ENCODE measurements at places on chromosomes 6 and 20.
A peak's percentile ranks its signal among the peaks of the same experiment; 100 is the strongest.

DNA sequence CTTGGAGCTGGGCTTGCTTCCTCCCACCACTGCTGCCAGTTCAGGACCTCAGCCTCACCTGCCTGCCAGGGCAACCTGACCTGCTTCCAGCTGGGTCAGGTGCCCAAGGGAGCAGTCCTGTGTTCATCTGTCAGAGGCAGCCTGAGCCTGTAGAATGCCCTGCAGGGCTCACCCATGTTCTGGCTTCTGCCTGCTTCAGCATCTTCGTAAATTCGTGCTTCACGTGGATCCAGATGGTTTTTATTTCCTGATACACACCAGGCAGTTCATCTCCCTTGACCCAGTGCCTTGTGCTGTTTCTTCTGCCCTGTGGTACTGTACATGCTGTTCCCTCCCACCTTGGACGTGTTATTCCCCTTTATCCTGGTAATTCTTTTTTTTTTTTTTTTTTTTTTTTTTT, 50.2 kb downstream of the ARID1B start:
- DNase-seq = no peak

GRCh38 chr6:71579902-71580301, 291.3 kb downstream of the OGFRL1 start:
- DNase-seq = no peak

DNA sequence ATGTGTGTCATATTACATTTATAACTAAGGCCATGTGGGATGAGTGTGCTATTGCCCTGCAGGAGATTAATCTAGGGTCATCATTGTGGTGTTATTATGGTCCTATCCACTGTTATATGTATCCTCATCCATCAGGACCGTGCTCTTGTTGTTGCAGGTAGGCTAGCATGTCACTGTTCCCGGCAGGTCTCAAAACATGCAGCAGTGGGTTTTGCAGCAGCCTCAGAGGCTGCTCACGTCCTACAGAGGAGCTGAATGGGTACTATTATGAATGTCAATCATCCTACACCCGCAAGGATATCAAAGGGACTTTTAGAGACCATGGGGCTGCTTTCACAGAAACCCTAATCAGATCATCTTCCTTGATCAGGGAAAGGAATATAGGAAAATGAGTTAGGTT, 318.2 kb downstream of the SAMD5 start:
- DNase-seq = no peak

DNA sequence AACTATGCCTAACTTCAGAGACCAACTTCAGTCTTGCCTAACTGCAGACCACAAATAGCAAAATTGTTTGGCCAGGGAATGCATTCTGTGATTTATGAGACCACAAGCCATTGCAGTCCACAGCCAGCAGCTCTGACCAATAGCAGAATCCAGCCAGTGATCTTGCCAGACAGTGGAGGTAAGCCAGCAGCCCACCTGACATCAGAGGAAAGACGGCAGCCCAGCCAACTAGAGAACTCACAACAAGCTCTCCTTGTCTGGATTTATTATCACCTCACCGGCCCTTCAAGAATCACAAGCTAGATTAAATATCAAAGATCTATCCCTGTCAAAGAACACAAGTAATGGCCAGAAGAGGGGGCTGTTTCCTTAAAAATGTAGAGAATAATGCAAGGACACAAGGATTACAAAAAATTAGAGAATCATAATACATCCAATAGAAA, 66.5 kb upstream of the SLC35F1 start:
- no peak for DNase-seq

- no peak for DNase-seq
Observed at GRCh38 chr6:106556368-106556960, 72.8 kb downstream of the RTN4IP1 start.

- no peak for DNase-seq
Observed at GRCh38 chr20:47253872-47254271, 102.6 kb downstream of the ZMYND8 start.

DNA sequence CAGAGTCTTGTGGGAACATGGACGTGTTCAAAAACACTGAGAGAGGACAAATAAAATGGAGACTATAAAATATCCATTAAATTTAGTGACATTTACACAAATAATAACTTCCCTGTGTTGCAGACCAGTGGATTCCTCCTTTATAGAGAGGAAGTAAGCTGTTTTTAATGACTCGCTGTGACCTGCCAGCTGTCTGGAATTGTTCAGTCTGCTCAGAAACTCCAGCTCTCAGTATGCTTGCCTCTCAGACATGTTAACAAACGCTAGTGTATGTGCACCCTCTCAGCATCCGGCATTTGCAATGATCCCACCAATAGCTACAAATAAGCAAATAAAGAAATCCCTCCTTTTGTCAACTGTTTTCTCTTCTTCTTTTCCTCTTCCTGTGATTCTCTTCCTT, 158.0 kb upstream of the TCF21 start:
- DNase-seq = no peak

- no peak for DNase-seq
Observed at GRCh38 chr20:20360464-20360863, 7.4 kb upstream of the INSM1 start.

GRCh38 chr6:170017603-170018320, 266.3 kb downstream of the ERMARD start:
- DNase-seq = no peak

- DNase-seq = no peak
Observed at GRCh38 chr20:16260911-16261310, 312.3 kb downstream of the KIF16B start.

DNA sequence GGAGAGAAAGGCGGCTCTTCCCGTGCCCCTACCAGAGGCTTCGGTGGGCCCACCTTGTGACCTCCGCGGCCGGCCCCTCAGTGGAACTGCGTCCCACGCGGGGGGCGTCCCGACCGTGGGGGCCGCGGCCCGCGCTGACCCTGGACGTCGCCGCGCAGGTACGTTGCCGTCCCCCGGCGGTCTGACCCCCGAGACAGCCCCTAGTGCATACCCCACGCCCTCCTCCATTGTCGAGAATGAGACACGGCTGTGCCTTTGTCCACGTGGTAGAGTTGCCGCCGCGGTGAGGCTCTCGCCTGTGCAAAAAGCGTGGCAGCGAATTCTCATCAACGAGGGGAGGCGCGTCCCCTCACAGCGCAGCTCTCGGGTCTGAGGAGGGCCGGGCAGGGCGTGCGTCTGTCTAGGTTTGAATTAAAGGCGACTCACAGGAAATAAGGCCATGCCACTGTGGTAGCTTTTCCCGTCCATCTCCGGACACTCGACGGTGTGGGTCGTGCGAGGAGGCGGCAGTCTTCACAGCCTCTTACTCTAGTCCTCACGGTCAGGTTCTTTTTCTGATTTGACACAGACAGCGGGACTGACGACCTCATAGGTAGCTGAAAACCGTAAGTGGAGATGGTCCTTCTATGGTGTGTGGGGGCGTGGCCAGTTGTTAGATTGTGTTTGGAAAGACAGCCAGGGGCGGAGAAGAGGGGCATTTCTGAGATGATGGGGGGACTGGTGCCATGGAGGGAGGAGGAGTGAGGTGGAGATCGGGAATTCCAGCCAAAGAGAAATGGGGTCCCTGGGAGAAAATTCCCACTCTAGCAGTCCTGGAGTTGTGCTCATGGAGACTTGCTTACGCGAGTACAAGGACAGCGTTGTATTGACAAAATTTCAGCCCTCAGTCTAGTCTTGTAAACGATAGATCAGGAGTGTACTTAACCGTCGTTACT, 580 bp downstream of the NXT1 start:
- peak; percentile 43 for DNase-seq

DNA sequence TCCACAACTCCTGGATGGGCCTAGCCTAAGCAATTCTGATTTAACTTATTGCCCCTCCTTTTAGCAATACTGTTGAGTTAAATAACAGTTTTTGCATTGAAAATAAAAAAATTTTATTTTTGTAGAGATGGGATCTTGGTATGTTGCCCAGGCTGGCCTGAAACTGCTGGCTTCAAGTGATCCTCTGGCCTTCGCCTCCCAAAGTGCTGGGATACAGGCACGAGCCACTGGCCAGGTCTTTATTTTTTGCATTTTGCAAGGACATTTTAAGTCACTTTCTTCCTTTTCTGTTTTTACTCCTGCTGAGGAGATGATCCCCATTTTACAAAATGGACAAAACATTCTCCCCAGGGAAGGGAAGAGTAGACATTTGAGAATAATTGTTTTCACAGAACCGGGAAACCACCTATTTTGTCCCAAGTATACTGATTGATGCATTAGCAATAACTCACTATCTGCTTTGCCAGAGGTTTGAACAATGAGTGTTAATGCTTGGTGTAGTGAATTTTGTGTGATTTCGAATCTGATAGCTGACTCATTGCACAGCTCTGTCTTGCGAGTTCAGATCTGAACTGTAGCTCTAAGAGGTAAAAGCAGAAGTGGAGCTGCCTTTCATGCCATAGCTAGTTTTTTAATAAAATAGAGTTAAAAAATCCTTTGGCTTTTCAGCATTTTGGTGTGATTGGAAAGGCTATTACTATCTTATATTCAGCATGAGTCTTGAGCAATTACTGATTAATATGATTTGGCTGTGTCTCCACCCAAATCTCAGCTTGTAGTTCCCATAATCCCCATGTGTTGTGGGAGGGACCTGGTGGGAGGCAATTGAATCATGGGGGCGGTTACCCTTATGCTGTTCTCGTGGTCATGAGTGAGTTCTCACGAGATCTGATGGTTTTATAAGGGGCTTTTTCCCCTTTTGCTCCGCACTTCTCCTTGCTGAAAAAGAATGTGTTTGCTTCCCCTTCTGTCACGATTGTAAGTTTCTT, 20.9 kb downstream of the IGF2R start:
- DNase-seq = no peak

DNA sequence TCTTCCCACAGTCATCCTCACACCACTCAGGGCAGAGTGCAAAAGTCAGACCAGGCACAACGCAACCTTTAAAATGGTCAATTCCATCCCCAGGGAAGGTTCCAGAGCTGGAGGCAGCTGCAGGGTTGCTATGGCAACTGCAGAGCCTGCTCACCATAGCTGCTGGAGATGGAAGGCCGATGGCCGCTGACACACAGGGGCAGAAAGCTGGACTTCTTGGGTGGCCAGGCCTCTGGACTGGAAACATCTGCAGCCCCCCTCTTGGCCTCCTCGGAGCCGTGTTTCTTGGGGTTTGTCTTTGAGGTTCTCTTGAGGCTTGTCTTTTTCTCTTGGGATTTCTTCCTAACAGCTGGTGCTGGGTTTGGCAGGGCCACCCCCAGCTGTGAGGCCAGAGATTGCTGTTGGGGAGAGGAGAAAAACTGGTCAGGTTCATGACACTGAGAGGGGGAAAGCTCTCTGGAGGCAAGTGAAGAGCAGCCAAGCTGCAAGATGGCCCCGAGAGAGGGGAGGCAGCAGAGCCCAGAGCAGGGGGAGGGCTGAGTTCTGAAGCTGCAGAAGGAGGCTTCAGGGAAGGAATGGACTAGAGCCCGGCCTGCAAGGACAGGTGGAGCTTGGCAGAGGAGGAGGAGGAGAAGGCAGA, 10.2 kb downstream of the BNIP5 start:
- no peak for DNase-seq

DNA sequence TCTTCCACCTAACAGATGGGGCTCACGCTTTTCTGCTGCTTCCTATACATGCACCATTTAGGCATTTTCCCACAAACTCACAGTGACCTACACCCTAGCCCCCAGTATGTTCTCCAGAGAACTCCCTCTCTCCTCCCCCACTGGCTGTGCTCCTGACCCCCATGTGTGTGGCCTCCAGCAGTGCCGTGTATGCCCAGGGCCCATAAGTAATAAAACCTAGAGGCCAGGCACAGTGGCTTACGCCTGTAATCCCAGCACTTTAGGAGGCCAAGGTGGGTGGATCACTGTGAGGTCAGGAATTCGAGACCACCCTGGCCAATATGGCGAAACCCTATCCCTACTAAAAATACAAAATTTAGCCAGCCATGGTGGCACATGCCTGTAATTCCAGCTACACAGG, 54.7 kb upstream of the NXT1 start:
- no peak for DNase-seq

- DNase-seq = no peak
Observed at GRCh38 chr6:106939848-106940247, 34.7 kb downstream of the CD24 start.

- no peak for DNase-seq
Observed at GRCh38 chr6:31859923-31860322, 2.7 kb downstream of the NEU1 start.

- DNase-seq = no peak
Observed at GRCh38 chr20:45423700-45424099, 7.8 kb downstream of the PIGT start.

GRCh38 chr20:32922466-32922865, 63.7 kb downstream of the EFCAB8 start:
- DNase-seq = no peak

GRCh38 chr6:128889870-128890269, 6.9 kb downstream of the LAMA2 start:
- no peak for DNase-seq

DNA sequence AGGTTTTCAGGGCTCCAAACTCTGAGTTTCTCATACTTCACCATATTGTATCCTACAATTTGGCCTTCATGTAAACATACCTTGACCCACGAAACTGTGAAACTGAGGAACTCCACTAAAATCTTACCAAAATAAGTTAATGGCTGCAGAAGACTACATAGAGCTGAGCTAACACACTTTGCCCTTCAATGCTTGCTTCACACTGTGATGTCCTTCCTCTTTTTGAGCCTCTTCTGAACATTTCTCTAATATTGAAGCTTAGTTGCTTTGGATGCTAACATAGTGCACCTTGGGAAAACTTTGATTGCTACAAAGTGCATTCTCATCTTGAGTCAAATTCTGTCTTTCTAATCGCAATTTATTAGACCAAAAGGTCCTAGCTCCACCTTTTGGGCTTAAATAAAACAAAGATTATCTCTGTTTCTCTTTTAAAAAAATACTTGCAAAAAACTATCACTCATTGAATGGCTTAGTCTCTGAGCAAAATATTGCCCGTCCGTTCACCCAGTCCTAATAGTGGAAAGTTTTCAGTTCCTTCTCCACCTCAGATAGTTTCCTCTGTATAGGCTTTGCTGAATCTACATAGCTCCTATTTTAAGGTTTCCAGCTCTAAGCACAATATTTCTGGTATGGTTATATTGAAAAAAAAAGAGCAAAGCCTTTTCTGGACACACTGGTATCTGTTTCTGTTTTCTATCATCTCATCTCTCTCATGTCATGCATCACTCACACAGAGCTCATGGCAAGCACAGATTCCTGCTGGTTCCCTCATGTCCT, 494.6 kb downstream of the RFPL4B start:
- no peak for DNase-seq

- DNase-seq = no peak
Observed at GRCh38 chr6:116508527-116508926, 2.9 kb upstream of the CALHM5 start.

GRCh38 chr20:62985444-62985778, 21.4 kb downstream of the BHLHE23 start:
- DNase-seq = no peak

GRCh38 chr6:168410035-168410434, 30.9 kb upstream of the SMOC2 start:
- no peak for DNase-seq

- peak; percentile 4 for DNase-seq
Observed at GRCh38 chr6:155050311-155050710, 55.2 kb downstream of the TIAM2 start.

- no peak for DNase-seq
Observed at GRCh38 chr6:45759472-45759810, 256.2 kb downstream of the CLIC5 start.

- no peak for DNase-seq
Observed at GRCh38 chr20:61604549-61604948, 352.5 kb downstream of the CDH4 start.

All from stimulated activated CD8-positive, alpha-beta memory T cell treated with anti-CD3 and anti-CD28 coated beads, Interleukin-2, amount 100 ng/mL, for 1 hour (primary cell).